ENCODE measurements at places on chromosomes 3 and 15.

DNA sequence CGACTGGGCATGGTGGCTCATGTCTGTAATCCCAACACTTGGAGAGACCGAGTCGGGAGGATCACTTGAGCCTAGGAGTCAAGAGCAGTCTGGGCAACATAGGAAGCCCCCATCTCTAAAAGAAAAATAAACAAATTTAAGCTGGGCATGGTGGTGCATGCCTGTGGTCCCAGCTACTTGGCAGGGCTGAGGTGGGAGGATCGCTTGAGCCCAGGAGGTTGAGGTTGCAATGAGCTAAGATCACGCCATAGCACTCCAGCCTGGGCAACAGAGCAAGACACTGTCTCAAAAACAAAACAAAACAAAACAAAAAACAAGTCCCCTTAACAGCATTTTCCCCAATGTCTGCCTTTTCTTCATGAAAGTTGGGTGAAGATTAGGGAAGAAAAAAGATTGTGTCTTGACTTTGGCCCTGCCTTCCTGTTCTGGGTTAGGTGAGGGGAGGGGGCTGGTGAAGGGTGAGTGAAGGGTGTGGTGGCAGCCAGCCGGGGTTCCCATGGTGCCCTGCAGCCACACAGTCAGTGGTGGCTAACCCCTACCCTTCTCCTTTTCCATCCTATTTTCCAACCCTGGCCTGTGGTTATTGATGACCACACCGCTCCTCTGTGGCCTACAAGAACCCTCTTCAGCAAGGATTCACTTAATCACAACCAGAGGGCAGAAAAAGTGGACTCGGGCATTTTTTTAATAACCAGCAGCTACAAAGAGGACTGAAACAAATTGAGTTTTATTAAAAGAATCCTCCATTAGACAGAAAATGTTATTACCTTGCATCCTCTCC is 28.4 kb upstream of the SMAD3 start:
- DNase-seq, result no peak

- DNase-seq, result no peak
Observed at GRCh38 chr3:146280864-146281263, 30.0 kb upstream of the PLSCR4 start.

DNA sequence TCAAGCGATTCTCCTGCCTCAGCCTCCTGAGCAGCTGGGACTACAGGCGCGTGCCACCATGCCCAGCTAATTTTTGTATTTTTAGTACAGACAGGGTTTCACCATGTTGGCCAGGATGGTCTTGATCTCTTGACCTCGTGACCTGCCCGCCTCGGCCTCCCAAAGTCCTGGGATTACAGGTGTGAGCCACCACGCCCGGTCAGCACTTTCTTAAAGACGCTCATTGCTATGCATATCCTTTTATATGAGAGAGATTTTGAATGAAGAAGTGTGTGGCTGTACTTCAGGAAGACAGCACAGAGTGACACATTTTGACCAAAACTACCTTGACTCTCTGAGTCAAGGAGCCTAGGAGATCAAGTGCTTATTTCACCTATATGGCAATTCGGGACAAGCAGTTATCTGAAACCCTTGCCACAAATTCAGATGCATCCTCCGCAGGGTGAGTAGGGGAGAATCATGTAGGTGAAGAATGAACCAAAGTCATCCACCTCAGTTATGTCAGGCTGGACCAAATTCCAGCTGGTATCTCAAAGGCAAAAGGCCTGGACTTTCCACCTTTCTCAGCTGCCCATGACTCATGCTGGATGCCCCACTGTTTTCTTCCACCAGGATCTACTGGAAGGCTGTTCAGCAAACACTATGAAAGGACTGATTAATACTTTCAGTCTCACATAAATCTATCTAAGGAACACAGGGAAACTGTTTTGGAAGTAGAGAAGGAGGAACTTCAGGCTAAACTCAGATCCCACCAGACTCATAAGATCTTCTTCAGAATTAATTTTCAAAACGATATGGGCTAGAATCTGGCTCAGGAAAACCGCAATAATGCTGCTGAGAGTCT is 31.9 kb downstream of the SUSD5 start:
- no peak for DNase-seq

DNA sequence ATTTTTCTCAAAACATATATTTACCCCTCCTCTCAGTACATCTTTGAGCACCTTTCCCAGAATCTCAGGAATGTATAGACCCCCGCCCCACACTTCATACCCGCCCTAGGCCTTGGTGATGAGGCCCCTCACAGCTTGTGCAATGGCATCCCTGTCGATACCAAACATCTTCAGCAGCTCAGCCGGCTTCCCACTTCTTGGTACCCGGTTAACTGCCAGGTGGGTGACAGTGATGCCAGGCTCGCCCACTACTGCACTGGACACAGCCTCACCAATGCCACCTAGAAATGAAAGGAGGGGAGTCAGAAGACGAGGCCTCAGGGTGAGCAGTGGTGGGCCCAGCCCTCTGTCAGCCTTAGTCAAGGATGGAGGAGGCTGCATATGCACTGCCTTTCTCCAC is 30.2 kb downstream of the TKT start:
- DNase-seq, result no peak

DNA sequence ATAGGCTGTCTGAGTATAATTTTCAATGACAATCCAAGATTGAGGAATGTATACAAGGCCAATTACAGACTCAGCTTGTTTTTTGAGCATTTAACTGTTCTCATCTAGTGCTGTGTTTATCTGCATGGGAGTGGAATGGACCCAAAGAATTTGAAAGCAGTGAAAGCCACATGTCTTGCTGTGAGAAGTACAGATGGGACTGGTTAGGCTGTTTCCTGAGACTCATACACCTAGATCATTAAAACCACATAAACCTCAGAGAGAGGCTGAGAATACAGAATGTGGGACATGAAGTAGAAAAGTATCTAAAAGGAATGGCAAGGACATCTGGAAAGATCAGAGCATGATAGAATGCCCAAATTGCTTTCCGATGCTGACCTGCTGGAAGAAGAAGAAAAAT is 224.6 kb downstream of the NLGN1 start:
- no peak for DNase-seq

DNA sequence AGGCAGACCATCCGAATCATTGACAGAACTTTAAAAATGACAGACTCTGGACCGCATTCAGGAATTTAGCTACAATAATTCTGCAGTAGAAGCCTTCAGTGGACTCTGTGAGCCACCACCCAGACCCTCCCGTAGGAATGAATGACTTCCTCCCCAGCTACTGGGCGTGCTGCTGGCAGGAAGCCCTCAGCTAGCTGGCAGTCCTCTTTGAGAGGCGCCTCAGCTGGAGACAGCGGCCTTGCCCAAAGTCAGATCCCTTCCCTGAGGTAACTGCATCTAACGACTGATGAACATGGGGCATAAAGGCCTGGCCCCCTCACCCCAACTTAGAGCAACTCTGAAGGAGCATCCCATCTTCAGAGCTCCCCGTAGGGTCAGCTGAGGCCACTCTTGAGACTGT is 25.8 kb downstream of the CRABP1 start:
- no peak for DNase-seq

- no peak for DNase-seq
Observed at GRCh38 chr15:92989470-92989869, 89.3 kb downstream of the CHD2 start.

DNA sequence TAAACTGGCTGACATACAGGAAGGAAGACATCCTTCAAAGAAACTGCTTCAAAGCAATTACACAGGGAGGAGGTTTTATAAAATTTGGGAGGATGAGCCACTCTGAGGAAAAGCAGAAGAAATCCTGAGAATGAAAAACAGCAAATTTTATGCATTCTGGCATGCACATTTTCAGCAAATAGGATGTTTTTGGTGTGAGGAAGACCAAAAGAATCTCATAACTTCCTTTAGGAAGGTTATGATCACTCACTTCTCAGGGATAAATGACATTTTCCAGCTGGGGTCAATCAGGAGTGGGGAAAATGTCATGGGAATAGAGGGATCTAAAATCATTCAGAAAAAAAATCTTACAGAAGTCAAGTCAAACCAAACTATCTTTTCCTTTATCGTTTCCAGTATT is 371.7 kb upstream of the CNTN6 start:
- no peak for DNase-seq

DNA sequence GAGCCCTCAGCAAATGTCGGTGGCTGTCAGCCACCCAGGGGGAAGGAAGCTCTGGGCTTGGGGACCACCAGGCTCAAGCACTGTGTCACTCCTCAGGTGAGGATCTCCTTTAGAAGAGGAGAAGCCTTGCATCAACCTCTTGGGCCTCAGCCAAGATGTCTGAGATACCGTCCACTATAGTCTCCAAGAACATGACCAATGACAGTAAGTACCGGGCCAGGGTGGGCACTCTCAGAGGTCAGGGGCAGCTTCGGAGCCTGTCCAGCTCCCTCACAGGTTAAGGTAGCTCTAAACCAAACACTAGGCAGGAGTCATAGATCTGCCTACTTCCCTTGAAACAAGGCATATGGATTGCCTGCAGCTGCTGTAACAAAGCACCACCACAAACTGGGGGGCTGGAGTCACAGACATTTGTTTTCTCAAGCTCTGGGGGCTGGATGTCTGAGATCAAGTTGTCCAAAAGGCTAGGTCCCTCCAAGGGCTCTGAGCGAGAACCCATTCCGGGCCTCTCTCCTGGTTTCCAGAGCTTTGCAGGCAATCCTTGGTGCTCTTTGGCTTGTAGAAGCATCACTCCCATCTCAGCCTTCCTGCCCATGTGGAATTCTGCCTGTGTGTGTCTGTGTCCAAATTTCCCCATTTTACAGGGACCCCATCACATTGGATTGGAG is 1.3 kb downstream of the CFAP100 start:
- DNase-seq, result no peak

- DNase-seq, result peak; percentile 45
Observed at GRCh38 chr3:8622873-8623691, 21.5 kb downstream of the SSUH2 start.

DNA sequence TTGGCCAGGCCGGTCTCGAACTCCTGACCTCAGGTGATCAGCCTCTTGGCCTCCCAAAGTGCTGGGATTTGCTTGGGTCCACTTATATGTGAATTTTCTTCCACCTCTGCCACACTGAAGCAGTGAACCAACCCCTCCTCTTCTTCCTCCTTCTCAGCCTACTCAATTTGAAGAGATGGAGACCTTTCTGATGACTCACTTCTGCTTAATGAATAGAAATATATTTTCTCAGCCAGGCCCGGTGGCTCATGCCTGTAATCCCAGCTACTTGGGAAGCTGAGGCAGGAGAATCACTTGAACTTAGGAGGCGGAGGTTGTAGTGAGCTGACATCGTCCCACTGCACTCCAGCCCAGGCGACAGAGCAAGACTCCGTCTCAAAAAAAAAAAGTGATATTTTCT is 46.8 kb upstream of the GATM start:
- no peak for DNase-seq

DNA sequence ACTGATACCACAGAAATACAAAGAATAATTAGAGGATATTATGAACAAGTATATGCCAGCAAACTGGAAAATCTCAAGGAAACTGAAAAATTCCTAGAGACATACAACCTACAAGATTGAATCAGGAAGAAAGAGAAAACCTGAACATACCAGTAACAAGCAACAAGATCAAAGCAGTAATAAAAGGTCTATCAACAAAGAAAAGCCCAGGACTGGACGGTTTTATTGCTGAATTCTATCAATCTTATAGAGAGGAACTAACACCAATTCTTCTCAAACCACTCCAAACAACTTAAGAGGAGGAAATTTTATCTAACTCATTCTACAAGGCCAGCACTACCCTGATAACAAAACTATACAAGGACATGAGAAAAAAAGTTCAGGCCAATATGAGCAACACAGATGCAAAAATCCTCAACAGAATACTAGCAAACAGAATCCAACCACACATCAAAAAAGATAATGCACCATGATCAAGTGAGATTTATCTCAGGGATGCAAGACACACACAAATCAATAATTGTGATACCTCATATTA is 71.1 kb upstream of the IMPG2 start:
- DNase-seq, result no peak

GRCh38 chr15:81473177-81473576 is 99.2 kb upstream of the TMC3 start:
- no peak for DNase-seq

All from activated CD4-positive, alpha-beta T cell treated with anti-CD3 and anti-CD28 coated beads, Interleukin-2, amount 50 U/mL, for 16 hours (primary cell).